ENCODE measurements at places on chromosomes 7 and 10. TPM values are rescaled to one million over a fixed set of nuclear protein-coding genes. Genes with fewer than 3 reads are reported as not detected.
A peak's percentile ranks its signal among the peaks of the same experiment; 100 is the strongest.

The GPR85 gene
- 1.2 TPM for total RNA-seq

- DNase-seq = peak; percentile 53
Observed at GRCh38 chr10:132122939-132123445, 57.2 kb downstream of the JAKMIP3 start.

DNA sequence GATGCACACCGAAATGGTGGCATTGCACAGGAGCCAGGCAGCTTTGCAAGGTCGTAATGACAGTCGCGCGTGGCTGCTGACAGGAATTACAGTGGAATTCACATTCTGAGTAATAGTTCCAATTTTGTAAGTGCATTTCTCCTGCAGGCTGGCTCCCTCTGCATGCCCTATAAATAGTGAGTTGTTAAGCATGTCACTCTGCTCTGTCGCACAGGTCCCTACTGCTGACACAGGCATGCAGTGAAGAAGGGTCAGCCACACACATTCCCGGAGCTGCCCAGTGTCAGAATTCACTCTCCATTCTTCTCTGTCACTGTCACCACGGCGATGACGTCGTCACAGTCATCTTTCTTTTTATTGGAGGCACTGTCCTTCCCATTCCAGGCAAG, 49.2 kb upstream of the SHH start:
- DNase-seq = no peak

The C10orf62 gene
- 0.19 TPM for total RNA-seq
